ENCODE measurements at places on chromosomes 5 and 9.

- DNase-seq = no peak
Observed at GRCh38 chr5:168683247-168683926, 104.2 kb upstream of the PANK3 start.

GRCh38 chr5:141814064-141814964, 63.9 kb downstream of the PCDH1 start:
- no peak for DNase-seq

DNA sequence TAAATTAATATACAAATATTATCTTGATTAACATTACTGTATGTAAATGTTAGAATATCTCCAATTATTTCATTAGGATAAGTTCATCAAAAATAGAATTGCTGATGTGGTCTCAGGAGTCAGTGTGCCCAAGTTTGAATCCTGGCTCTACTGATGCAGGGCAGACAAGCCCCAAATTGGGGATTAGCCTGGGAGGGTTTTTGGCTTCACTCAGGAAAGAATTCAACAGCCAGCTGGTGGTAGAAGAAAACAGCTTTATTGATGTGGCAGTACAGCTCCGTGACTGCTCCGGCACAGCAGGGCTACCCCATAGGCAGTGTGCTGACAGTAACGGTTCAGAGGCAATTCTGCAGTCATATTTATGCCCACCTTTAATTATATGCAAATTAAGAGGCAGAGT, 32.5 kb downstream of the COL27A1 start:
- no peak for DNase-seq

DNA sequence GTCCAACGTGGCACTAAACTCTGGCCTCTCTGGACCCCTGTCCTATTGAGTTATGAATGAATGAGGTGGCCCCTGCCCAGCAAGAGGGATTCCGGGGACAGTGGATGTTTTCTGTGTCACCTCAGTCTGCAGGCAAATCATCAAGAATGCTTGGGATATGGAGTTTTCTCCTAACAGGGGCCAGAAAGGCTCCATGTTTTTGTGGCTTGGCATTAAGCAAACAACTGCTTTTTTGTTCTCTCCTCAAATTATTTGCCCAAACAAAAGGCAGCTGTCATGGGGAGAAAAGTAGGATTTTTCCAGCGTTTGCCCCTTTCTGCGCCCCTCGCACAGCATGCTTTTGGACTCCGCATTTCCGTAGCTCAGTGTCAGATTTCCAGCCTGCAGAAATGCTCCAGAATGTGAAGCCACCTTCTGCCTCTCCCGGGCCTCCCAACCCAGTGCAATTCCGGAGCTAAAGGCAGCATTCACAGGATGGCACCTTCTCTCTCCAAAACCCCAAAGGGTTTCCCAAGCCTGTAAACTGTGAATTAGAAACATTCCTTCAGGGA, 553.3 kb downstream of the CCDC171 start:
- no peak for DNase-seq

DNA sequence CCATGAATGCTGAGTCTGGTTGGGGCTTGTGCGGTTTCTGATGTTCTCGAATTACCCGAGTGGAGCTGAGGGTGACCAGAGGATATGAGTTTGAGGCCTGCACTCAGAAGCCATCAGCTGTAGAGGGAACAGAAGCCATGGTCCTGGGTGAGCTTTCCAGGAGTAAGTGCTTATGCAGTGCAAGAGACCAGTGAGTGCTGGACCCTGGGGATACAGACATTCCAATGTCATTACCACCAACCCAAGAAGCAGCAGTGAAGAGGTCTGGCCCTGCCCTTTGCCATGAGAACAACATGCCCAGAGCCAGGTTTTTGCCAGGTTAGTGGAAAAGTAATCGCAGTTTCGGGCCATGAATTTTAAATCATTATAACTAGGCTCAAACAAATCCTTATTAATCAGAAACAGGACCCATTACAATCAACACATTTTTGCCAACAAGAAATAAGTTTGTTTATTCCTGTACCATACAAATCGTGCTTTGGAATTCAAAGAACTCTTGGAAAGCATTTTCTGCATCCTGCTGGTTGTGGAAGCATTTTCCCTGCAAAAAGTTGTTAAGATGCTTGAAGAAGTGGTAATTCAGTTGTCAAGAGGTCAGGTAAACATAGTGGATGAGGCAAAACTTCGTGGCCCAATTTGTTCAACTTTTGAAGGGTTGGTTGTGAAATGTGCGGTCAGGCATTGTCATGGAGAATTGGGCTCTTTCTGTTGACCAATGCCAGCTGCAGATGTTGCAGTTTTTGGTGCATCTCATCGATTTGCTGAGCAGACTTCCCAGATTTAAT, 154.6 kb downstream of the SYK start:
- DNase-seq = no peak
